ENCODE measurements at places on chromosomes 16 and 17. TPM values are rescaled to one million over a fixed set of nuclear protein-coding genes. Genes with fewer than 3 reads are reported as not detected.

The HSD3B7 gene
- 10.4 TPM for polyA plus RNA-seq

GRCh38 chr16:86718118-86718517 lies 139.8 kb downstream of the FOXL1 start:
- no peak overlapping the region for H3K4me3 ChIP-seq
- no peaks in the 10 kb centered on the region for H3K4me1 ChIP-seq
- H3K36me3 ChIP-seq: no peaks in the 10 kb centered on the region
- no peak overlapping the region for H3K27ac ChIP-seq

GRCh38 chr17:2580661-2581060 lies 12.8 kb upstream of the PAFAH1B1 start:
- H3K4me1 ChIP-seq: no peaks in the 10 kb centered on the region
- DNase-seq: no peak
- H3K4me3 ChIP-seq: no peak overlapping the region
- no peaks in the 10 kb centered on the region for H3K36me3 ChIP-seq

DNA sequence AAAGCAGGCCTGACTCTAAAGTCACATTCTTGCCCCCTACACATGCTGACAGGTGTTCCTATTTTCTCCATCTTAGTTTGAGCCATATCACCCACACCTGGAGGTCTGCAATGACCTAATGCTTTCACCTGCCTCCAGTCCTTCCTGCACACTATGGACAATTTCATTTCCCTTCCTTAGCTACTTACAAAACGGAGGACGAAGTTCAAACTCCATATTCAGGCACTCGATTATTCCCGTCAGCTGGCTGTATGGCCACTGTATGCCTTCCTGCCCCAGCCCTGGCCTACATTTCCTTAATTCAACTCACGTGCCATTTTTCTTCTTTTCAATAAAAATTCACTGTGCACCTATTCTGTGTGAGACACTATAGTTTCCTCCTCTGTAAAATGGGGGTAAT lies 44.9 kb downstream of the GRIN2A start:
- H3K4me3 ChIP-seq: no peak overlapping the region
- DNase-seq: no peak

- H3K4me1 ChIP-seq: no peaks in the 10 kb centered on the region
- no peak overlapping the region for H3K27ac ChIP-seq
- no peak overlapping the region for H3K4me3 ChIP-seq
Measured at GRCh38 chr17:75459590-75460267, 3.3 kb downstream of the TMEM94 start.

GRCh38 chr16:31874366-31875111 lies 932 bp downstream of the ZNF267 start:
- H3K27me3 ChIP-seq: no peaks in the 10 kb centered on the region
- H3K27ac ChIP-seq: peak overlapping the region; percentile 90
- DNase-seq: no peak
- H3K4me1 ChIP-seq: no peaks in the 10 kb centered on the region
- H3K4me3 ChIP-seq: peak overlapping the region; percentile 94

DNA sequence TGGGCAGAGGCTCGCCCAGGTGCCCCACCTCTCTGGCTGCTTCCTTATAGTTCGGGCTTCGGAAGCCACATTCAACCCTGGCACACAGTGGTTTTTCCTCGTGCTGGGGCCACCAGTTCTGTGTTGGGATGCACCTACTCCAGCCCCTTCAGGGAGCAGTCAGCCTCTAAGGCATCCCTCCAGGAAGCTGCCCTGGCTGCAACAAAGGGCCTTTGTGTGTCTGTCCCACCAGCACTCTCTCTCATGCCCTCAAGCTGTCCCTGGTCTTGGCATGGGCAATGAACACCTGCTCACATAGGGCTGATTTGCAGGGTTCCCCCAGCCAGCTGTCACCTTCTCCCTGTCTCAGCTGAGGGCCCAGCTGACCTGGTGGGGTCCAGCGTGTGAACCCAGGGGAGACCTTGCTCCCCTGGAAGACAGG lies 754 bp upstream of the NOXO1 start:
- peaks cover 2% of the 10 kb centered on the region for H3K27me3 ChIP-seq
- no peaks in the 10 kb centered on the region for H3K4me1 ChIP-seq
- H3K27ac ChIP-seq: no peak overlapping the region
- peaks cover 11% of the 10 kb centered on the region for H3K36me3 ChIP-seq
- DNase-seq: no peak

The ST6GALNAC2 gene
- 2.0 TPM for polyA plus RNA-seq

The KRTAP16-1 gene
- not detected for polyA plus RNA-seq

The ATP2A3 gene
- polyA plus RNA-seq: 7.5 TPM

DNA sequence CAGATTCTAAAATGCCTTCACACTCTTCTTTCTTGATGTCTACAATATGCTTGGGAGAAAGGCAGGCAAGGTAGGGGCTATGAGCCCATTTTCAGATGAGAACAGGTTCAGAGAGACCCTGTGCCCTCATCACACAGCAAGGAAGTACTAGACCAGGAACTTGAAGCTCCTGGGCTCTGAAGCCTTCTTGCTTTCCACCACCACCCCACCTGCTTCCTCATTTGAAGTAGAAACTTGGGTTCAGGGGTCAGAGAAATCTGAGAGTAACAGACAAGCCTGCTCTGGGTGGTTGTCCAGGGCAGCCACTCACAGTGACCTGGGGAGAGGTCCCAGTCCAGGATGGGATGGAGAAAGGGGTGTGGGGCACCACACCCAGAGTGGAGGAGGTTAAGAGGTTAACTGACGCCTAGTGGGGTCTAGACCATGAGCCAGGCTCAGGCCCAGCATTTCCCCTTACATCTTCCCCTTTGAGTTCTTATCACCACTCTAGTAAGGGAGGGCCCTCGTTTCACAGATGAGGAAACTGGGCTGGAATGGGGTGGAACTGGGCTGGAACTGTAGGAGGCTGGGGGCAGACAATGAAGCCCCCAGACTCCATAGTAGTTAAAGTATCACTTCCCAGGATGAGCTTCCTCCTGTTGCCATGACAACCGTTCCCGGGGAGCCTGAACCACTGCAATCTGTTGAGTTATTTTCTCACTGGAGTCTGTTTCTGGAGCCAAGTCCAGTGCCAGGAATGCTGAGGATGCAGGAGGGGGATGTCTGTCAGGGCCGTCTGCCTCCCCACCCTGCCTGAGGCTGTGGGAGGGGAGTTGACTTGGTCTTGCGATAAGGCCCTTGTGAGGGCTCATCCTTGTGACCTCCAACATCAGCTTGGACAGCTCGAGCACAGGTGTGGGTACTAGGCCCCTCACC lies 16.2 kb upstream of the PHF12 start:
- no peaks in the 10 kb centered on the region for H3K4me1 ChIP-seq
- peak; percentile 56 for DNase-seq
- H3K27ac ChIP-seq: no peak overlapping the region
- no peaks in the 10 kb centered on the region for H3K36me3 ChIP-seq
- no peak overlapping the region for H3K4me3 ChIP-seq

The UTS2R gene
- not detected for polyA plus RNA-seq

The RAC3 gene
- polyA plus RNA-seq: 2.8 TPM

DNA sequence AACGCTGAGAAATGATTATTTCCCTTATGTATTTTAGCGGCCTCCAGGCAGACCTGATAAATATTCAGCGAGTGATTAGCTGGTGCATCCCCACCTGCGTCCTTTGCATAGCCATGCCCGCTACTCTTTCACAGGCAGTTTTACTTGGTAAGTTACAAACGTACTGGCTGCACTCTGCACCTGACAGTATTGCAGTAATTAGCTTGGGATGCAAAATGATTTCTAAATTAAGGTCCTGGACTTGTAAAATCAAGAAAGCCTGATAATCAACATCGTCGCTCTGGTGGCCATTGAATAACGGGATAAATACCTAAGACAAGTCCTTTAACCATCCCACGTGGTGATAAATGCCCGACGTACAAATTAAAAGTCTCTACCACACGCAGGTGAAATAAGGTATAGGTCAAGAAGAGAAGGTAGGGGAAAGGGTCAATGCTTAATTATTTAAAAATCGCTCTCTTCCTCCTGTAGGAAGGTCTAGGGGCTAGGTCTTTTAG lies 998 bp upstream of the PRKCA start:
- no peaks in the 10 kb centered on the region for H3K27me3 ChIP-seq
- H3K4me3 ChIP-seq: peak overlapping the region; percentile 94
- no peaks in the 10 kb centered on the region for H3K36me3 ChIP-seq
- H3K4me1 ChIP-seq: no peaks in the 10 kb centered on the region
- H3K27ac ChIP-seq: no peak overlapping the region
